ENCODE measurements at places on chromosomes 2 and 18.

DNA sequence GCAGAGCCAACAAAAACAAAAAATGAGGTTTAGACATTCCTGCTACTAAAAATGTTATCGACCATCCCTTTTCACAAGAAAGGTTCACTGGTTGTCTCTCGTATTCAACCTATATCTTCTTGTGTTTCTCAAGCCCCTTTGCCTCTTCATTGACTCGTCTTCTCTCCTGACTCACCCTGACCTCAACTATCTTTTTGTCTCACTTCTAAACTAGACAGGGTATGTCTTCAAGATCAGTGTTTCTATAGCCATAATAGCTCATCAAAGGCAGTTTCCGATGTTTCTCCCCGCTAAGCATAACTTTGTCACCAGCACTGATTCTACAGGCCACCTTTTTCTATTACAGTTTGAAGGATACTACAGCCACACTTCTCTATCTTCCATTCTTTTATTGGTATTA is 178.4 kb downstream of the MEMO1 start:
- DNase-seq, result no peak

GRCh38 chr2:112093216-112093615 is 38.1 kb downstream of the TMEM87B start:
- DNase-seq, result no peak

- no peak for DNase-seq
Measured at GRCh38 chr18:69961718-69962117, 14.0 kb upstream of the CD226 start.

GRCh38 chr2:64243081-64244036 is 99.1 kb upstream of the PELI1 start:
- no peak for DNase-seq

GRCh38 chr2:47339745-47340541 is 63.0 kb upstream of the MSH2 start:
- DNase-seq, result no peak

DNA sequence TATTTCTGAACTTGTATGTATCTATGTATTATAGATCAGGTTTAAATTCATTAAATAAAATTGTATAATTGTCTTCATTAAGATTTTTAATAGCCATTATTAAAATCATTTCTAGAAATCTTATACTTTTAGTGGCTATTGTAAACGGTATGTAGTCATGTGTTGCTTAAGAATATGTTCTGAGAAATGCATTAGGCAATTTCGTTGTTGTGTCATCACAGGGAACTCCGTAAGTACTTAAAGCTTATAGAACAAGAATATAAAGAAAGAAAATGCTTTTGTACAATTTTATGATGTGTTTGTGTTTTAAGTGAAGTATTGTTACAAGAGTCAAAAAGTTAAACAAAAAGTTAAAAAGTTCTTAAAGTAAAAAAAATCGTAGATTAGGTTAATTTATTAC is 765.8 kb downstream of the METTL4 start:
- DNase-seq, result no peak

DNA sequence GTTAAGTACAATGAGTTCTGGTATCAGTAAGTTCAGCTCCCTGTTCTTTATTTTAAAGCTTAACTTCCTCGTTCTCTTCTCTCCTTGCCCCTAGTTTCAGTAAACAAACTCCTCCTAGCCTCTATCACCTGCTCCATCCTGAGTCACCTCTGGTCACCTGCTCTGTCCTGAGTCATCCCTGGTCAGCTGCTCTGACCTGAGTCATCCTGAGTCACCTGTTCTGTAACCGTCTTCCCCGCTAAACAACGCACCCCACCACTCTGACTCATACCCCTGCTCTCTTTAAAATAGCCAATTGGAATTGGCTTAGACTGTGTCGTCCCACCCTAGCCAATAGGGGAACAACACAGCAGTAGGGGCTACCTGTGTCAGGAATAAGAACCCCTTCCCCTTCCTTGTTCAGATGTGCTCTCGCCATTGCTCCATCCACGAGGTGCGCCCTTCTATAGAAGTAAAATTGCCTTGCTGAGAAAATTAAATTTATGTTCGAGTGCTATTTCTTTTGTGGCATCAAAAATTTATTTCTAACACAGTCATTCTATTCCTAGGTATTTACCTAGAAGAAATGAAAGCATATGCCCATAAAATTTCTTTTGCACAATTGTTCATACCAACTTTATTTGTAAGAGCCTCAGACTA is 24.9 kb upstream of the RMND5A start:
- no peak for DNase-seq

DNA sequence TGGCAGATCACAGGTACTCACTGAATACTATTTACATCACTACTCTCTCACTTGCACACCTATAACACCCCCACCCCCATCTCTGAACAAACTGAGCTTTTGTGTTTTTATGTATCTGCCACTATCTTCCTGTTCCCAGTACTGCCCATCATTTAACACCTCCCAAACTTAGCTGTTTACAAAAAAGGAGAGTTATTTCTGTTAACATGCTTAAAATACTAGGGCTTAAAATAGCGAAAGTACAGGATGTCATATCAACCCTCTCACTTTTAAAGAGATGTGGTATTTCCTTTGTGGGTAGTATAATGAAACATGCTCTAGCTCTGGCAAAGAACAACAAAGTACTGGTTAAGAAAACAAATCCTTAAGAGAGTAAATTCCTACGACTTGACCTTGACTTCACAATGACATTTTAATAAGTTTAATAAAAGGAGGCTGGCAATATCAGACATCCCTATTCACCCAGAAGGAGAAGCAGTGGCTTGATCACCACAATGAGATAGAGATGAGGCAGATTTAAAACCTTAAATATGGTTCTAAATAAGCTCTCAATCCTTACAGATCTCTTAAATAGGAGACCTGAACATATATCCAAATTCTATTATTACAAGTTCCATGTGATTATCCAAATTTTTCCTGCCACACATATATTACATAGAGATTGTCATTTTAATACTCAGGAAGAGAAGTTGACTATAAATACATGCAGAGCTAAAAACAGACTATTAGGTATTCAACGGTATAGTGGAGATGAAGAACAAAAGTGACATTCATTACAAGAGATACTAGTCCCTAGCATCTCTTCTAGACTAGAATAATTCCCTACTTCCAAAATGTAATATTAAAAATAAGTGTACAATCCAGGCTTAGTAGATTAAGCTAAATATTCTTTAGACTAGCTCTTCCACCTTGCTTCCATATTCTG is 36.9 kb downstream of the TRAK2 start:
- no peak for DNase-seq

GRCh38 chr2:65016789-65017188 is 27.6 kb downstream of the SLC1A4 start:
- no peak for DNase-seq

DNA sequence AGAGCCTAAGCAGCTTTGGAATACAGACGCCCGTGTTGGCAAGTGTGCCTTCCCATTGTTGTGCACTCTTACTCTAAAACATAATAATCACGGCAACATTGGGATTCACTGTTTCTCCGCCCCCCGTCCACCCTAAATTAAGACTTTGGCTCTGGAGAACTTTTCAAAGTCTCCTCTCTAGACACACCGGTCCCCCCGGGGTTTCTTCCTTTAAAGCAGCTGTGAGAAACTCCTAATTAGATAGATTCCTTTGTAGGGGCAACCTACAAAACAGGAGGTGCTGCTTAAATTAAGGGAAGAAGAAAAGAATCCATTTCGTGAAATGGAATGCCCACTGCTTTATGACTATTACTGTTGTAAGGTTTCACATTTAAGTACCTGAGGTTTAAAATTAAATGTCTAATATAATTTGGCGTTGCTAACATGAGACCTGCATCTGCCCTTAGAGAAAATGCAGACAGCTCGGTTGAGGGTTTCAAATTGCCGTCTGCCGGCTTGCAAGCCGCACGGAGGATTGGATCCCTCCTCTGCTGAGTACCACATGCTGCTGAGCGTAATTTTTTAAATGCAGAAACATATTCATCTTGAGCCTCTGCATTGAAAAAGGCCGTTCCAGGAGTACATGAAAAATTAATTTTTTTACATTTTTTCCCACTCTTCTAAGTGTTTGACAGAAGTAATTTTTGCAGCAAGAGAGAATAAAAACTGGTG is 233.3 kb downstream of the GBX2 start:
- DNase-seq, result no peak

- no peak for DNase-seq
Measured at GRCh38 chr2:138176862-138177439, 212.7 kb downstream of the HNMT start.

- no peak for DNase-seq
Measured at GRCh38 chr2:109373791-109374547, 239.8 kb downstream of the SEPTIN10 start.

- DNase-seq, result no peak
Measured at GRCh38 chr2:127569666-127570065, 34.2 kb downstream of the MYO7B start.

DNA sequence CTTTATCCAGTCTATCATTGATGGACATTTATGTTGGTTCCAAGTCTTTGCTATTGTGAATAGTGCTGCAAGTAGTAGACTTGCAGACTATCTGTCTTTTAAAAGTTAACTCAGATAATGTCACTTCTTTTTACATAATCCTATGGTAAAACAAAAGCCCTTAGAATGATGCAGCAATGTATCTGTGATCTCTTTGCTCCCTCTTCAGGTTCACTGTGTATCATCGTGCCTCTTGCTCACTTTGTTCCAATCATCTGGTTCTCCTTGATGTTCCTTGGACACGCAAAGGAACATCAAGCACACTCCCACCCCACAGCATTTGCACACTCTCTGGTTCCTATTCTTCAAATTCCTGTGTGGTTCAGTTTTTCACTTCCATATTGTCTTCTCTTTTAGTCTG is 472.5 kb upstream of the ZNF804A start:
- DNase-seq, result no peak

DNA sequence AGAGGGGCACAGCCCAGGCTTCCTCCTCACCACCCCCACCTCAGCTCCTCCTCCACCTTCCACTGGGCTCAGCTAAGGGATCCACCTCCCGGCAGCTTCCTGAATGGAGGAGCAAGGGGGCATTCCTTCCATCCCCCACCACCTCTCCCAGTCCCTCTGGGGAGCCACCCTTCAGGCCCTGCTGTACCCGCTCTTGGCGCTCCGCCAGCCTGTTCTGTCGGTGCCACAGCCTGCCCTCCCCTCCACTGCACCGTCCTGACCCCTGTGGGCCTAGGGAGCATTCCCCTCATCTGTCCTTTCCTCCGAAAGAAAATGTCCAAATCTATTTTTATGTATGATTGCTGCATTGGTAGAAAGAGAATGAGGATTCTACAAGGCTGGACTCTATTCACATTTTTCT is 59.9 kb downstream of the KIF1A start:
- DNase-seq, result no peak

- no peak for DNase-seq
Measured at GRCh38 chr18:24267878-24268277, 129.0 kb downstream of the CABYR start.

DNA sequence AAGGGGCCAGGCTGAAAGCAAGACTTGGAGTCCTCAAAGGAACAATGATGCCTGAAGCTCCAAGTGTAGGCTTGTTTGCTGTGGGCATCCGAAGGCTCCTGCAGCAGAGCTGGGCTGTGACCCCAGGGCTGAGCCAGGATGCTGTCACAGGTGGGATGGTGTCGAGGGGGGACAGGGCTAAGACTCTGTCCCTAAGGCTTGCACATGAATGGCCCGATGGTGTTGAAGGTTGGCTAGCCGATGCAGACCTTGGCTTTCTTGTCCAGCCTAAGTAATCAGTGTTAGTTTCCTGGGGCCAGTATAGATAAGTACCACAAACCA is 251.0 kb downstream of the NDUFA10 start:
- DNase-seq, result no peak

DNA sequence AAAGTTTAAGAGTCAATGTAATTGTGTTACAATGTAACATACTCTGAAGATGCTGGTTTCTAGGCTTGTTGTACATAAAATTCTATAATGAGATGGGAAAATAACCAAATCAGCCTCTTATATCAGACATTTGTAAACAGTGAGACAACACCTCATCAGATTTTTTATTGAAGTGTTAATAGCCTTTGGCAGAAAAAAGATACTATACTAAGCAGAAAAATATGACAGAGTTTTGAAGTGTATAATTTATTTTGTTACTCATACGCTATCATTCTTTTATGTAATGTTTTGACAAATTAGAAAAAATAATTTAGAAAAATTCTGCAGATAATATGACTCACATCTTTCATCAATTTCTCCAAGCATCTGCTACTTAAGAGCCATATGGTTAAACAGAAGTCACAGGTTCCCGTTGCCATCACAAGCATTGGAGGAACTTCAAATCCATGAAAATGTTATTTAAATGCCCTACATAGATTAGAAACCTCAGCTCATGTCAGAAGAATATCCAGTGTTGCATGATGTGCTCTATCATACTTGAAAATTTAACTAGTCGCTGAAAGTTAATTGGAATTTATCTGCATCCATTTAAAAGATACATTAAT is 535.4 kb downstream of the LRP1B start:
- no peak for DNase-seq

DNA sequence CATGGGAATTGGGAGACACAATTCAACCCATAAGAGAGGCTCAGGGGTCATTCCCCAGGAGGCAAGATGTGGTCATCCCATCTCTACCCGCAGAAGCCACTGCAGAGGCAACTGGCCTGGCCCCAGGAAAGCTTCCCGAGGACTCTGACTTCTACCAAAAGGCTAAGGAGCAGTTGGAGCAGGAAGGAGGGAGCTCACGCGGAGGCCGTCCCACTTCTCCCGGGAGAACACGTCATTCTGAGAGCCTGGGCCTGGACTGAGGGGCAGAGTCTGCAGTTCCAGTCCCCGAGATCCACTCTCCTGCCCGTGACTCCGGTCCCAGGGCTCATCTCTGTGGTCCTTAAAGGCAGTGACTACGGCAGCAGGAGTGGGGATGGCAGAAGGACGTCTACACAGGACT is 69.0 kb upstream of the TAF1B start:
- DNase-seq, result no peak

DNA sequence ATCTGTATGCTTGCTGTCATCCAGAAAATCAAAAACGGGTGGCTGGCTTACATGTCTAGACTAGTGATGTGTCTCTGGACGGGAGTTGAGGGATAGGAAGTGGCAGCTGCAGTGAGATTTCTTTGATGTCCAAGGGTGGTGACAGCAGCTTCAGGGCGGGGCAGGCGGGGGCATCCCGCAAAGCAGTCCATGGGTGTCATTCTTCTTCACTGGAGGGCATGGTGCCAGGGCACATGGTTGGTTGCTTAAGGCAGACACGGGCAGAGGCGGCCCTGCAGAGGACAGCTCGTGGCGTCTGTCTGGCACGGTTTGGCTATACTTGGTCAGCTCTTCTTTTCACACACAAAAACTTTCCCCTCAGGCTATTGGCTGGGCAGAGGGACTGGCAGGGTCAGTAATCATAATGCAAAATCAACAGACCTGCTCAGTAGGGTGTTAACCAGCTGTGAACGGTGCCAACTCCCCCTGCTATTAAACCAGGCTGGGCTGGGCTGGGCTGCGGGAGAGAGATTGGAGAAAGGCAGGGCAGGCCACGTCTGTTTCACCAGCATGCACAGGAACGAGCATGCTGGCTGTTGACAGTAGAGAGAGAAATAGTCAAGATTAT is 63.7 kb downstream of the COL4A3 start:
- DNase-seq, result no peak

GRCh38 chr2:238243496-238244076 is 3.7 kb upstream of the HES6 start:
- DNase-seq, result no peak
